Substantia nigra (tissue), 51 donors: ENCODE measurements at places on chromosomes 16 and 17.
A peak's percentile ranks its signal among the peaks of the same experiment; 100 is the strongest.

- DNase-seq, result no peak
These were observed 19.0 kb downstream of the ABCC12 start for GRCh38 chr16:48136547-48137360.

DNA sequence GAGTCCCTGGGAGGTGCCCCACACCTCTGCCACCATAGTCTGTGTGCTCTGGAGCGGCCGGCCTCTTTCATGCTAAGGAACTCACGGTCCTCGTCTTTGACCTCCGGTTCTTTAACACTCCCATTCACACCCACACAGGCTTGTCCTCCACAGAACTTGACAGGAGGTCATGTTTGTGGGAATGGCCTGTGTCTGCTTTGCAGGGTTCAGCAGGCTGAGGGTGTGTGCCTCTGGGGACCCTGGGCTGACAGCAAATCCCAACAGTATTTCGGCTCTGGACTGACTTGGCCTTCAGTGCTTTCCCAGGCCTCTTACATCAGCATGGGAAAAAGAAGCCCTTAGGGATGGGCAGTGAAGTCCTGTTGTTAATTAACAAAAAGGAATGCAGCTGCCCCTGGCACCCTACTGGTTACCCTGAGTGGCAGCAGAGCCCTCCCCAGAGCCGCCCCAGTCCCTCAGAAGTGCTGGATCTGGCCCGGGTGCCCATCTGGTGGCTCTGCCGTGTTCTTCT lies 35.4 kb upstream of the ADORA2B start:
- no peak for DNase-seq

GRCh38 chr17:12429116-12429515 lies 236.6 kb upstream of the MYOCD start:
- no peak for DNase-seq

GRCh38 chr17:80705988-80706387 lies 161.3 kb downstream of the RPTOR start:
- DNase-seq, result no peak

DNA sequence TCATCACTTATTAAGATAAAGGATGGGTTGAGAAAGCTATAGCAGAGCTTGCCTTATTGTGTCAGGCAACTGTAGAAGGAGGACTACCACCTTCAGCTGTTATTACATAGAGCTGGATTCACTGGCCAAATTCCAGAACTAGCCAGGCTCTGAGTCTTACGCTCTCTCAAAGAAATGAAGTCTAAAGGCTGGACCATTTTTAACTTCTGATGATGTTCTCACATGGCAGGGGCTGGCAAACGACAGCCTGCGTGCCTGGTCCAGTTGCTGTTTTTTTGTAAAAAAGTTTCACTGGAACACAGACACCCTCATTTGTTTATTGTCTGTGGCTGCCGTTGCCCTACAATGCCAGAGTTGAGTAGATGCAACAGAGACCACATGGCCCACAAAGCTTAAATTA lies 21.2 kb downstream of the TRAF4 start:
- DNase-seq, result no peak

- no peak for DNase-seq
These were observed 3.1 kb upstream of the SERPINF1 start for GRCh38 chr17:1758807-1759206.

DNA sequence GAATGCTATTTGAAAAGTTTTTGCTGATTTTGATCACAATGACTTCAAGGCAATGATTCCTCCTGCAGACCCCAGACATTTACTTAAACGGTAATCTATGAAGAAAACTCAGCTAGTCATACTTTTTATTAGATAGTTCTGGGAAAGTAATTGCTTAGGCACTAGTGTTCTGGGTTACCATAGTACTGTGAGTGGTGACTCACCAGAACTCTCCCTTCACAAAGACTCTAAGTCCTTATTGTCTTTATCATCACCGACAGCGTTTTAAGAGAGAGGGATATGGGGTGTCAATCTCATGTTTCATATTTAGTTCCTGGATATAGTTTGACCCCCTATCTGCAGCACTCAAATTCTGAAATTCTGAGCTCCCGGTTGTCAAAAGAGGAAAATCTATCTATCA lies 43.0 kb upstream of the CDH8 start:
- DNase-seq, result no peak

DNA sequence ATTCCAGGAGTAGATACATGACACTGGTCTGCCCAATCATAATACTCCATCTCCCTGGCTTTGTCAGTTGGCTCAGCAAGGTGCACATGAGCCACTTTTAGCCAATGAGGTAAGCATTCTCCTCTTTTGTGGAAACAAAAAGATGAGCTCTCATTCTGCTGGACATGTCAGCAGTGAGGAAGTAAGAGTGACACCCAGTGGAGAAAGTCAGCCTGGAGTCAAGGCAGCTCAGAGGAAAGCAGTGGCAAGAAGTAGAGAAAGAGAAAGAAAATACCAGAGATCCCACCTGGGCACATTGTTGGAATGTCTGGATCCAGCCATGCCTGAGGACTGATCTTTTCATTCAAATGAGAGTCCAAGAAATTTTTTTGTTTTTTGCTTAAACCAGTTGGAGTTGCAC lies 496.9 kb upstream of the C16orf82 start:
- DNase-seq, result peak; percentile 4

DNA sequence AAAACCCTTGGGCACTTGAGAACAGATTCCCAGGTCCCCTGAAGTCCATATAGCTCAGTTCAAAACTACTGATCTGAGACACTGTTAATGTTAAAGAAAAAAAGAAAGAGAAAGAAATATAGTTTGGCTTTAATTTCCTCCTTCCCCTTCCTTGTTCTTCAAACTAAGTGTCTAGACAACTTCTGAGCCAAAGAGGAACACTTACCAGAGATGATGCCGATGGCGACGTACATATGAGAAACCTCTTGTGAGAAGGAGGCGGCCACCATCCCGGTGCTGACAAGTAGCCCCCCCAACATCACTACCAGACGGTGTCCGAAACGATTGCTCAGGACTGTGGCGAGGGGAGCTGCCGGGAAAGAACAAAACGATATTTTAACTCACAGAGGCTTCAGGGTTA lies 17.2 kb downstream of the SLC16A6 start:
- no peak for DNase-seq

GRCh38 chr16:57092786-57093411 lies 516 bp downstream of the CPNE2 start:
- DNase-seq, result peak; percentile 46

DNA sequence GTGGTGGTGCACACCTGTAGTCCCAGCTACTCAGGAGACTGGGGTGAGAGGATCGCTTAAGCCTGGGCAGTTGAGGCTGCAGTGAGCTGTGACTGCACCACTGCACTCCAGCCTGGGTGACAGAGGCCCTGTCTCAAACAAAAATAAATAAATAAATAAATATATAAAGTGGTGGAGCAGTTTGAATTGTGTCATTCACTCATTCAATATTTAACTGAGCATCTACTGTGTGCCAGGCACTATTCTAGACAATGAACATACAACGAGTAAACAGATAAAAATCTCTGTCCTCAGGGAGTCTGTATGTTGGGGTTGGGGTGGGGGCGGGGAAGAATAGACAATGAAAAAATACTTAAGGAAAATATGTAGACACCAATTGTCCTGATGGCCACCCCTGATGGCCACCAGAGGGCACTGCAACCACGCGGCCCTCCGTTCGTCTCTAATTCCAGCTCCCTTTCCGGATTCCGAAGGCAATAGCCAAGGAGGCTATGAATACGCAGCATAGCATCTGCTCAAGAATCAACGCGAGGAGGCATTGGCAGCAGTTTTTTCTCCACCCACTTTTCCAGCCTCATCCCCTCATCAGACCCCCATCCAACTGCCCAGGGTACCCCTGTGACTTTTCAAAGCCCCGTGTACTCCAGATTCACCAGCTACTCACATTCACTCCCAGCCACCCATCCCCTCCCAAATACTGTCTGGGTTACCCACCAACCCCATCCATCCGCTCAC lies 21.4 kb downstream of the QPRT start:
- DNase-seq, result no peak

DNA sequence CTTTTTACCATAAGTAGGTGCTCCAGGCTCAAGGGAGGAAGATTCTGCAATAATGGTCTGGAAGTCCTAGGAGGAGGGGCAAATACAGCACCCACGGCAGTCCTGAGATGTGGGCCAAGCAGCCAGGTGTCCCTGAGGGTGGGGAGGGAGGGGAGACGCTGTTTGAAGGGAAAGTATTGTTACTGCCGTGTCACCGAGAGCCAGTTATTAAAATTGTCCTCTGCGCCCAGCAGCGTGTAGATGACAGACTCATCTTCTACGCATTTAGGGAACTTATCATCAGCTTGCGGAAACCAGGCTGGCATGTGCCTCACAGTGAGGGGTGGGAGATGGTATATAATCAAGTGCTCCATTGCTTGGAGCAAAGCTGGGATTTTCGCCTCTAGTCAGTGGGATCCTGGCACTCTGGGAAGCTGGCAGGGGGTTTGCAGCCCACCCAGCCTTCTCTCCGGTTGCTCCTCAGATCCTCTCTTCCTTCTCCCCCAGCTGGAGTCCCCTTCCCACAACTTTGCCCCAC lies 104.6 kb downstream of the OR1D5 start:
- DNase-seq, result no peak

DNA sequence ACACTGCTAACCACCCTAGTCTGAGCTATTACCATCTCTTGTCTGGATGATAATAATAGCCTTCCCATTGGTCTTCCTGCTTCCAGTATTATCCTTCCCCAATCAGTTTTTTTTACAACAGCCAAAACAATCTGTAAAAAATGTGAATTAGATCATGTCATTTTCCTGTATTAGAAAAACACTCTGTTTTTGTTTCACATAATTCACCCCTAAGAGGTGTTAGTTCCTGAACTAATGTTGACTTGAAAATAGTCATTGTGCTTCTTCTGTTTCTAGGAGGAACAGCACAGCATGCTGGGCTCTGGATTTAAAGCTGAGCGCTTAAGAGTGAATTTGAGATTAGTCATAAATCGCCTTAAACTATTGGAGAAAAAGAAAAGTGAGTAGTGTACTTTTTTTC lies 20.0 kb downstream of the IST1 start:
- DNase-seq, result no peak

GRCh38 chr17:17508019-17508535 lies 11.9 kb upstream of the RASD1 start:
- no peak for DNase-seq

GRCh38 chr17:72119873-72120641 lies 763 bp upstream of the SOX9 start:
- peak; percentile 69 for DNase-seq

DNA sequence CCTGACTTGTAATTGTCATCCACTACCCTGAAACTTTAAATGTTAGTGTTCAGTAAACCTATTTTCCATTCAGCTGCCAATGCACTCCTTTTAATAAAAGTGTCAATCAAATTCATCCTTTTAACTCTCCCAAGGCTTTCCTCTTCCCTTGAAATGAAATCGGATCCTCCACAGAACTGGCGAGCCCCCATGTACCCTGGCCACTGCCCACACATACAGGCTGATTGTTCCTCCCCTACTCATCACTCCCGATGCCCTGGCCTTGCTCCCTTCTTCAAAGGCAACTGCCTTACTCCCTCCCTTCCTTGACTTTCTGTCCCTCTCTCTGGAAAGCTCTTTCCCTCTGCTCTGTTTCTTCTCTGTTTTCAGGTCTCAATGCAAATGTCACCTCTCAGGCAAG lies 7.6 kb downstream of the KRT33A start:
- DNase-seq, result no peak

- no peak for DNase-seq
These were observed 1.9 kb upstream of the CBFB start for GRCh38 chr16:67027046-67027445.

GRCh38 chr17:82375359-82376041 lies 3.9 kb downstream of the UTS2R start:
- DNase-seq, result no peak

DNA sequence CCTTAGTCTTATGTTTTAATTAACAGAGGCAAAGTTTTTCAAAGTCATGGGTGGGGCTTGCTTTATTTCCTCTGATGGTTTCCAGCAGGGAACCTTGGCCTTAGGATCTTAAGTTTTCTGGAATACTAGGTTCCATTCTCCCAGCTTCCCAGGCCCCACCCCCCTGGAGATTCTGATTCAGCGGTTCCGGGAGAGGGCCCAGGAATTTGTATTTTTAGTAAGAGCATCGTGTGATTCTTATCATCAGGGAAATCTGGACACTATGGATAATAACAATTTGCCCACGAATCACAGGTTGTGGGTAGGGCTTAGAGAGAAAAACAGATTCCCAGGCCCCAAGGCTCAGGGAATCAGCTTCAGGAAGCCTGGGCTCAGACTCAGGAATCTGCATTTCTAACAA lies 263.6 kb downstream of the NTN1 start:
- DNase-seq, result no peak

DNA sequence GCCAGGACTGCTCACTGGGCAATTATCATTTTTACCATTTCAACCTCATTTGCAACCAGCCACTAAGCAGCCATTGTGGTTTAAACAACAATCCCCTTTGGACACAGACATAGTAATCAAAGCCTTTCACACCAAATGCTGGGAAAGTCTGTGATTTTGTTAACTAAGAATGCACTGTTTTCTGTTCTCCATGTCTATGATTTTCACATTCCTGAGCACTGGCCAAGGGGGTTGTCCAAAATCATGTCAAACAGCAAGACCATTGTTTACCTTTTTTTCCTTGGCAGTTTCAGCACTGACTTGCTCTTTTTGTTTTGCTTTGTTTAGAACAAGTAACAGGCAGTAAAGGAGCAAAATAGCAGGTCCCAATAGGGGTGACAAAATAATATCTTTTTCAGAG lies 106.3 kb upstream of the SIAH1 start:
- DNase-seq, result no peak

DNA sequence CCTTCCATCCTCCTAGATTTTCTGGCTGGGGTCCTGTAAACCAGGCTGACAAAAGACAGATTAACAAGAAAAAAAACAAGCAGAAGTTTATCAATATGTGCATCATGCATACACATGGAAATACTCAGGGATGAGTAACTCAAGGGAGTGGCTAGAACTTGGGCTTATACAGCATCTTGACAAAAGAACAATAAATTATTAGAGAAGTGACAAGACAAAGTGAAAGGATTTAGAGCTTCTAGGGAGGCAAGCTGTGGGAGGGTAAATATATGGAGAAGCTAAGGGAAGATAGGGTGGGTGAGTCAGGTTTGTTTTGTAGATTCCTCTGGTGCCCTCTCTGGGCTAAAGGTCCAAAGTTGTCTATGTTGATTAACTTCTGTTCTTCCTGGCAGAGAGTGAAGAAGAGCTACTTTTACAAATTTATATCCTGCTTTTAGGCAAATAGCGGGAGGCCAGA lies 48.0 kb upstream of the NDRG4 start:
- no peak for DNase-seq

GRCh38 chr17:63975541-63976092 lies 2.9 kb upstream of the SCN4A start:
- no peak for DNase-seq
